ENCODE measurements at places on chromosomes 2 and 18.

- DNase-seq = no peak
Measured at GRCh38 chr18:54127759-54128378, 96.6 kb downstream of the MBD2 start.

- no peak for DNase-seq
Measured at GRCh38 chr2:38263293-38263692, 113.8 kb downstream of the ATL2 start.

GRCh38 chr2:142188562-142188961 is 57.7 kb upstream of the LRP1B start:
- no peak for DNase-seq

GRCh38 chr2:224691563-224691962 is 24.6 kb downstream of the CCDC195 start:
- DNase-seq = no peak

DNA sequence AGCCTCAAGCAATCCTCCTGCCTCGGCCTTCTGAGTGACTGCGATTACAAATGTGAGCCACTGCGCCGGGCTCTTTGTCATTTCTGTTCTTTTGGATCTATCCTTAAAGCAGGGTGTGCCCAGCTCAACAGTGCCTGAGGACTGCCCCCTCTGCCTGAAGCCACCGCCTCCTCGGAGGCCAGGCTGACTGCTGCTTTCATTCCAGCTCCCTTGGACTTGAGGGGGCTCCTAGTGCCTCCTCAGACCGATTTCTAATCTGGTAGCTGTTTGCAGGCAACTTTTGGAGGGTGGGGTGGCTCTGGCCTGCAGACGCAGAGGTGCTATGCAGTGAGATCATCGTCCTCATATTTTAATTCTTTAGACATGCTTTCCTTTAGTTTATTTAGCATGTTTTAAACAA is 35.9 kb upstream of the KLF11 start:
- no peak for DNase-seq

DNA sequence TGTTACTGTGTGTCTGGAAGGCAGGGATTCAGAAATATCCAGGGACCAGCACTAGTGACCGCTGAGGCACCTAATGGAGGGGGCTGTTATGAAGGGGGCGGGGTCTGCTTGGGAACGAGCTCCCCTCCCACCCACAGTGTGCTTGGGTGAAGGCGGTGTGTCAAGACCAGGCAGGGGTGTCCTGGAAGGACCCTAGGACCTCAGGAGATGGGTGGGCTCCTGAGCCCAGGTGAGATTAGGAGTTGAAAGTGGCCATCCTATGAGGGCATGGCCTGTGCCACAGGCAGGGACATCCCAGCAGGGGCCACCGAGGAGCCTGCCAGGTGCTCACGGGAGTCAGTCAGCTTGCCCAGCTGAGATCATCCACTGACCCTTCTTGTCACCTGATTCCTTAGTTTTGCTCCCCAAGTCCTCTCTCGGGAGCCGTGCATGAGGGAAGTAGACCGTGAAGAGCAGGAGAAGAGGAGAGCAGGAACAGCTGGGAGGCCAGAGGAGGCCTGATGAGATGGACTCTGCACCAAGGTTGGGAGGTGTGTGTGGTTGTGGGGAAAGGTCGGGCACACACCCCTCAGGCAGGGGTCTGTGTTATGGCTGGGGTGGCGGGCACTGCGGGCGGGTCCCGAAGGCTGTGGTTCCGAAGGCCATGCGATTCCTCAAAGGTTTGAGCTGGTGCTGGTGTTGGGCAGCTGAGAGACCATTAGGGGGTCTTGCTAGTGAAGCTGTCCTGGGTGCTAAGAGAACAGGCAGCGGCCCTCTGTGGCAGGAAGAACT is 180.9 kb upstream of the HS6ST1 start:
- no peak for DNase-seq

DNA sequence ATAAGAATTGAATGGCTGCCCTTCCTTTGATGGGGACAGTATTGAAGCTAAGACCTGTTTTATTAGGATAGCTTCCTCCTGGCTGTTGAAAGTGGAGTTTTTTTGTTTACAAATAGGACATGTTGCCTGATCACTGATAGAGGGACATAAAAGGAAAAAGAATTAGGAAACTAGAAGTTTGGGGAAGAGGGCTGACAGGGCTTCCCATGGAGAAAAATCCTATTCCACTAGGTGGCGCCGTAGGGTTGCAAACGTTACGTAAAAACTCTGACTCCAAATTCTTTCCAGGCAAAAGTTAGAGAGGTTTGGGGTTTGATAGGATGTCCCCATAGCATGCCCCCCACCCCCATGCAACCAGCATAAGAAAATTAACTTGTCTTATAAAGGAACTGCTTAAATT is 11.1 kb upstream of the RBFA start:
- no peak for DNase-seq

DNA sequence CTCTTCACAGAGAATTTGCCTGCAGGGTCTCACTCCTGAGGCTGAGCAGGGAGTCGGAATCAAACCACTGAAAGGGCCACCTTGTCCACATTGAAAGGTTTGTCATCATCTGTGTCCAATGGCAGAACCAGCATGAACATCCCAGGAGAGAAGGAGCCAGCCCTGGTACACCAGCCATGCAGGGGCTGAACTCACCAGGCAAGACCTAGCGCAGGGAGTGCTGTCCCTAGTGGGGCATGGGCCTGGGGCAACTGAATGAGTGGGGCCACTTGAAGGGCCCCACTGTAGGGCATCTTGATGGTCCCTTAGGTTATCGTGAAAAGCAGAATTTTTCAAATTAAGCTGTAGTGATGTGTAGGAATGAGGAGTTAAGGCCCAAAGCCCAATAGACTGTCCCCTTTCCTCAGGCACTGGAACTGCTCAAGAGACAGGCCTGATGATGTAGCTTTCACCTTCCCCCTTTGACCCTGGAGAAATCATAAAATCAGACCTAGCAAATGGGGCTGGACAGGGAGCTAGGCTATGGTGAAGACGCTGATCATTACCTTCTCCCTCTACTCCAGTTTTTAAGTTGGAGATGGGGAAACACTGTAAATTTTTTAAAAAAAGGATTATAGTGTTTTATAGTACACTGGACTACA is 8.4 kb upstream of the PLEK start:
- DNase-seq = no peak

DNA sequence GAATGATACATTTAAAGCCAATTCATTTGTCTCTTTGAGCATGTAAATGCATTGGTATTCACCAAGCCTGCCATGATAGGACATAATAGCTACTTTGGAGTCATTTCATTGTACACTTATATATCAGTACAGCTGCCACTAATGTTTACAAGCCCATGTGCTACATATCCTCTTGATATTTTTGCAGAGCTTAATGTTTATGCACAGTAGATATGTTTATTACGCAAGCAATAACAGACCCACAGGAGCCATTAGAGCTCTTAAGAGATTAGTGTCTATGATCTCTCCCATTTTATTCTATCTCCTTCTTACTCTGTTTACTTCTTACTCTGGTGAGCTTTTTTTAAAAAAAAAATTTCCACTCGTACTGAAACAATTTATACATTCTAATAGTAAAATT is 1132.1 kb upstream of the ZEB2 start:
- DNase-seq = no peak

GRCh38 chr2:27627963-27628766 is 647 bp downstream of the CCDC121 start:
- no peak for DNase-seq

DNA sequence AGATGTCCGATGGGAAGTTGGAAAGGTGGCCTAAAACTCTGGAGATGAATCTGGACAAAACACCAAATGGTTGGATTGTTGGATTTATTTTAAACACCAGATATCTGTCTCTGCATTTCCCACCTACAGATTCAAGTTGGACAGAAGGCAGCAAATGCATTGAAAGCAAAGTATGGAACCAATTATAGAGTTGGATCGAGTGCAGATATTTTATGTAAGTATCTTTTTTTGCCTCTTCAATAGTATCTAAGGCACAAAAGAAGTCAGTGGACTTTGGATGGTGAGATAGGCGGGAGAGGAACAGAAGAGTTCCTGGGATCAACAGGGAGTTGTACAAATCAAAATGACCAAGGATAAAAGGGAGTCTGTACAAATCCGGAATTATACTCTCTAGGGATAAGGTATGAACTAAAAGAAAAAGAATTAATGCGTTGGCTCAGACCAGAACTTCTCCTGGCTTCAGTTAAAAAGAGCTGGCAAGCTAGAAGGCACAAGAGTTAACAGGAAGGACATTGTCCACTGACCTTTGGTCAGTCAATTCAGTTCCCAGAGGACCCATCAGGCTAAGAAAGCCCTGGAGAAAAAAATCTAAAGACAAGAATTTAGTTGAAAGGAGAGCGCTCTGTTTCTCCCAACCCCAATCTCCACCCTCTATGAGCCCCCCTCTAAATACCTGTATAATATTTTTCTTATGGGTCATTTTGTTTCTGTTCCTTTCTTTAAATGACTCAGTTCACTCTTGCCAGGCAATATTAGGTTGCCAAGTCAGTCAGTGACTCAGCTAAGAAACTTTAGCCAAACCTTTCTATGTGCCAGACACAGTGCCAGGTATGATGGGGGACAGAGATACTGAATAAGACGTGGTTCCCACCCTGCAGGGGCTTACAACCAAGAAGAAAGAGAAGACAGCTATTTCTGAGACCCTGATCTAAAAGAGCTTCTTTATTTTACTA is 29.1 kb downstream of the CPO start:
- no peak for DNase-seq

- DNase-seq = no peak
Measured at GRCh38 chr2:219142329-219142728, 18.3 kb downstream of the NHEJ1 start.

GRCh38 chr18:70659036-70659925 is 370.4 kb downstream of the SOCS6 start:
- DNase-seq = peak; percentile 53

DNA sequence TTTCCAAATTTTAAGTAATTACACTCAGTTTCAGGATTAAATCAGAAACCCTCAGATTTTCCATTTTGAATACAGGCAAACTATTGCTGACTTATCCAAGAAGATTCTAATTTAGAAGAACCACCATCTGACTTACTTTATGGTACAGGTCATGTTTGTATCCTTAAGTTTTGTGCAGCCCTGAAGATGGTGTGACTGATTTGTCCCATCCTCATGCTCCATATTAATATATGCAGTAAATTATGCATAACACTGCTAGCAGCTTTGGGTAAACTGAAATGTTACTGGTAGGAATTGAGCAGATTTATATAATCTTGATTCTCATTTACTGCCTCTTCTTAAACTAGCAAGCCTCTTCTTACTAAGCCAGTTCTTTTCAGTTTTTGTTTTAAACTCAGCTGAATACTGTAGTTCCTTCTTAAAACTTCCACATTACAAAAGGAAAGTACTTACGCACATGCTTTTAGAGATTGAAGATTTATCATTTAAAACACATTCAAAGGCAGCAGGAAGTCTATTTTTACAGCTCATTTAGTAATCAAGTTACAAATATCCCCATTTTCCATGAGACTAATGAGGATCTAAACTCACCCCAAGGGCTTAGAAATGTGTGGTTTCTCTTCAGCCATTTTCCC is 25.7 kb downstream of the MEX3C start:
- no peak for DNase-seq

- DNase-seq = no peak
Measured at GRCh38 chr2:173681881-173682650, 283.1 kb downstream of the SP3 start.

DNA sequence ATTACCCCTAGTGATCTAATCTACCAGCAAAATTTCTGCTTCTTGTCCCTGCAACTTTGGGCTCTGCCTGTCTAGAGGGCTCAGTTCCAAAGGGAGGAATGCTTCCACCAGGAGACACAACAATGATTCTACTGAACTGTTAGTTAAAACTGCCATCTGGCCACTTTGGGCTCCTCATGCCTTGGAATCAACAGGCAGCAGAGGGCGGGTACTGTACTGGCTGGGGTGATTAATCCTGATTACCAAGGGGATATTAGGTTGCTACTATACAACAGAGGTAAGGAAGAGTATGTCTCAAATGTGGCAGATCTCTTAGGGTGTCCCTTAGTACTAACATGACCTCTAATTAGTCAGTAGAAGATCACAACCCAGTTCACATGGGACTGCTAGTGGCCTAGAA is 21.4 kb downstream of the HADHA start:
- no peak for DNase-seq

DNA sequence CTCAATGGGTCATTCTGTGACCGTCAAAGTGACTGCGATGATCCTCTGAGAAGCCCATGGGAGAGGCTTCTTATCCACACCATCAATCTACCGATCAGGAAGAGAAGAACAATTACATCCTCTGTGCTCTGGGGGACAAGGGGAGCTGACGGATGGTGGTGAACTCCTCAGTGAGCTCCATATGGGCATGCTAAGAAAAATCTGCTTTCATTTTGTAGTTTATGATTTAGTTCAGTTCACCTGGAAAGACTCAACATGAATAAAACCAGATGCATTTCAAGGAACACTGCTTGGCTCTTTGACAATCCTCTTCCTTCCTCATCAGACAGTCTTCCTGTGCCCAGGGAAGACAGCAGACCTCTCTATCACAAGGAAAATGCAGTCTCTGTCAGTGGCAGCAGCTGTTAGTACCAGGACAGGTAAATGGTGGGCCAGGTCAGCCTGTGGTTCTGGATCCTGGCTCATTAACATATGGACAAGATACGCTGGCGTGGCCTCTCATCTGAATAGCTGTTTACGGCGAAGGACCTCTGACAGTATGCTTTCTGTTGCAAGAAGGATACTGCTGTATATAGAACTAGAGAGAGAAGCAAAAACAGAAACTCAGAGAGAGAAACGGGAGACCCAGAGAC is 176.9 kb downstream of the BCL2 start:
- DNase-seq = no peak

GRCh38 chr2:145116056-145116455 is 596.1 kb upstream of the ZEB2 start:
- no peak for DNase-seq

GRCh38 chr2:233686928-233687327 is 5.2 kb downstream of the UGT1A7 start:
- DNase-seq = no peak

DNA sequence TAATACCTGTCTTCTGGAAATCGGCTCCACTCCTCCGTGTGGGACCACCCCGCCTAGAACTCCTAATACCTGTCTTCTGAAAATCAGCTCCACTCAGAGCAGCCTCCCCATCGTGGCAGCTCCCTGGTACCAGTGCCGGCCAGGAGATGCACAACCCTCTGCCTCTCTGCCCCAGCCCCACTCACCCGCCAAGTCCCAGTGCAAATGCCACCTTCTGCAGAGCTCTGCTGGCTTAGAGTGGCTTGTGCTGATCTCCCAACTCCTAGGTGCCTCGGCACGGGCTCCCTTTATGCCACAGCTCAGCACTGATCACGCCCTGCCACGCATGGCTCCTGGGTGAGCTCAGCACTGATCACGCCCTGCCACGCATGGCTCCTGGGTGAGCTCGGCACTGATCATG is 258.5 kb downstream of the HDAC4 start:
- no peak for DNase-seq

DNA sequence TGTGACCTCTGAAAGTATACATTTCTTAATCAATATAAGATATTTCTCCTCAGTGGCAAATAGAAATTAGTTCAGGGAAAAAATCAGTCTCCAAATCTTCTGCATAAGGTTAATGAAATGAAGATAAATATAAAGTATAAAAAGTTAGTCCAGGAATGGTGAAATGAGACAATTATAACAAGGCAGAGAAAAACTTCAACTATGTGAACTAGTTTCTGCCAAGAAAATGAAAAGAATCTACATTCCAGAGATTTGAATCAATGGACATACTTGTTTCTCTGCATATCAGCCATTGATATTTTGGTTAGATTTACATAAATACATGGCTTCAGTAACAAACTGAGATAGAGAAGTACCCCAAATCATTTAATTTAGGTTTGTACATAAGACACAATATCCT is 249.0 kb downstream of the EXOC6B start:
- no peak for DNase-seq
